ENCODE measurements at places on chromosomes 4 and X. TPM values are rescaled to one million over a fixed set of nuclear protein-coding genes. Genes with fewer than 3 reads are reported as not detected.

Gene CCNB3
- total RNA-seq, result 0.11 TPM

Gene ARHGEF38
- not detected for total RNA-seq

Gene UFSP2
- total RNA-seq, result 49.4 TPM

Gene HEPH
- total RNA-seq, result 8.8 TPM

Gene CENPVL1
- not detected for total RNA-seq

Gene CYTL1
- total RNA-seq, result not detected

Gene SCRG1
- total RNA-seq, result 0.08 TPM

Gene ARSJ
- 0.70 TPM for total RNA-seq

Gene STOX2
- total RNA-seq, result 8.5 TPM

- no peak for DNase-seq
Measured at GRCh38 chr4:84491481-84491880, 7.6 kb downstream of the NKX6-1 start.

- no peak for DNase-seq
Measured at GRCh38 chrX:5236749-5237148, 991.9 kb downstream of the NLGN4X start.

GRCh38 chr4:177667687-177668086, 225.4 kb upstream of the AGA start:
- no peak for DNase-seq

GRCh38 chrX:107721966-107722707, 53.5 kb downstream of the TSC22D3 start:
- DNase-seq, result no peak

DNA sequence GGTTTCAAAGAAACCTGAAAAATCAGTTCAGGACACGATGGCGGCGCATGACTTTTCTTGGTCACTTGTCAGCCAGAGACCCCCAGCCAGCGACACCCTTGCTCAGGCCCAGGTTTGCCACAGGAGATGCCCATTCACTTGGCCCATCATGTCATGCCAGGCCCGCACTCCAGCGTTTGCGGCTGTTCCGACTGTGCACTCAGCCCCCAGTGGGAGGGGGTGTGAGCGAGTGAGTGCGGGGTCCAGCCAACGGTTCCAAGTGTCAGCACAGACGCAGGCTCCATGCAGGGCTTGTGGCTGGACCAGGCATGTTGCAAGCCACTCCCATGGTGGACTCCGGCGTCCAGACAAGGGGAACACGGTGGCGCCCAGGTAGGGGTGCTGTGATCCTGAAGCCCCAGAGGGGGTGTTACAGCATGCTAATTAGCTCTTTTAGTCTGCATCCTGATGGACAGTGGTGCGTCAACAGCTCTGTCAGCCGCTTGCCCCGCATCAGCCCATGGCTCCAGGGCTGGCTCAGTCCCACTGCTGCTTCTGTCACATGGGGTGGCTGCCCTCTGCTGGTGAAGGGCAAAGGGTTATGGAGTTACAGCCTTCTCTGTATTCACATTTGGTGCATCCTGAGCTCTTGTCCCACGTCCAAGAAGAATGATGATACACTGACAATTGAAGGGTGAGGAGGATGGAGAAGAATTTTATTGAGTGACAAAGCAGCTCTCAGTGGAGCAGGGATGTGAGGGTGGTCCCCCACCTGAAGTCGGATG, 3.7 kb upstream of the MAEA start:
- no peak for DNase-seq

GRCh38 chr4:98659741-98660462, 1.5 kb upstream of the TSPAN5 start:
- DNase-seq, result no peak

DNA sequence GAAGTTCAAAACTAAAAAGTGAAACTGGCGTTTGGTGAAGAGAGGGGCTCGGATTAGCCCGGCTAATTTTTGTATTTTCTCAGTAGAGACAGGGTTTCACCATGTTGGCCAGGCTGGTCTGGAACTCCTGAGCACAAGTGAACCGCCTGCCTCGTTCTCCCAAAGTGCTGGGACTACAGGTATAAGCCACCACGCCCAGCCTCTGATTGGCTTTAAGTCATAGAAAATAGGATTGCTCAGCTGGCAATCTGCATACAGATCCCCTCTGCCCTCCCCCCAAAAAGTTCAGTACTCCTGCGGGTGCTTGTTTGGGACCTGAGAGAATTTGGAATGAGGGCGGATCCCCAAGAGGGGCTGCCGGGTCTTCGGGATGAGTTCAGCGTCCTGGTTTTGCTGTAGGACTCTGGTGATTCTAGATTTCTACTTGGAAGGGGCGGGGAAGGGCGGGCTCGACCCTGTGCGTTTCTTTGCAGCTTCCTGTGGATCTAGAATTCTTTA, 537 bp upstream of the PRKX start:
- no peak for DNase-seq

DNA sequence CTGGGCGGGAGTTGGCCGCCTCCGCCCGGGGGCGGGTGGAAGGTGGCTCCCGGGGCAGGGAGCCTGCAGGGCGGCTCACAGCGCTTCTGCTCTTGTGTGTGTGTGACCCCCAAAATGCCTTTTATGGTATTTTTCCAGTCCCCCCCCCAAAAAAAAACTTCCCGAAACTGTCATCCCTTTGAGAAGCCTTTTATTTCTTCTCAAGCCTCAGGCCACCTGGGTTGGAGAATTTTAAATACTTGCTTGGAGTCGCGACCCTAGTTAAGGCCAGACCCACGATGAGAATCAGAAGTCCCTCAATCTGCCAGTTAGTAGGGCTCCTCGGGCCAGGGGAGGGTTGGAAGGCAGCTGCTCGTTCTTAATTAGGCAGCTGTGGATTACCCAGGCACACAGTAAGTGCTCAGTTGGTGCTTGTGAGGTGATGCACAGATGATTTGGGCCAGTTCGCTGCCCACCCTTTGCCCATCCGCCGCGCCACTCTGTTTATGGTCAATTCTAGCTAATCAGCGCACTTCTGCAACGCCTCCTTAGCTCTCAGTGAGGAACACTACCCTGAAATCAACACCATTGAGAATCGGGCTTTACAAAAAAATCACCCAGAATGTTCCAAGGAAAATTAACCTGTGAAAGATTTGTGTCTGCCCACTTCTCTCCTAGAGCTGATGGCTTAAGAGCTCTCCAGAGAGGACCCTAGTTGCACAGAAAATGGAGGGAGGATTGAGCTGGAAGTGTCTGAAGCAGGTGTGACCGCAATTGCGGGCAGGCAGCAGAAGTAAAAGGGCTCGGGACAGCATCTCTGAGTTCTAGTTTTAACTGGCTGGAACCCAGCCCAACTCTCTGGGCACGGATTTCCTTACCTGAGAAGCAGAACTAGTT, 648 bp upstream of the SCD5 start:
- no peak for DNase-seq

DNA sequence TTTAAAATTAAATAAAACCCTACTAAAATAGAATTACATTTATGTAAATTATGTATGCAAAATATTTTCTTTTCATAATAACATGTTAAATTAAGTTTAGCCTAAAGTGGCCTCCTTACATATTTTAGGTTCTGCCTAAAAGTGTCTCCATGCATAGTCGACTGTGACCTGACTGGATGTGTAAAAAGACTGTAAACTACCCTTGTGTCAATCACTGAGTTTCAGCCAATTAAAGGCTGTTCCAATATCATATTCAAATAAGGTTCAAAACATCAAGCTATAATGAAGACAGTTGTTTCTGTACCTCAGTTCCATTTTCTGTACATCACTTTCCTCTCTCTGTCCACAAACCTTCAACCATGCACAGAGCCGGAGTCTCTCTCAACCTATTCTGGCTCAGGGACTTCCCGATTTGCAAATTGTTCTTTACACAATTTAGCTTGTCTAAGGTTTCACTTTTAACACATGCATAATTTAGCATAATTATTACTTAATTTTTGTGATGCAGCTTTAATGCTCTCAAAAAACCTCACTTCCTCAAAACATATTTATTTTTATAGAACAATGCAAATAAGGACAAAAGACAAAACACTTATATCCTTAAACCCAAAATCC, 60.1 kb downstream of the SH3RF1 start:
- no peak for DNase-seq

- no peak for DNase-seq
Measured at GRCh38 chr4:78099058-78099457, 41.9 kb downstream of the FRAS1 start.

- DNase-seq, result no peak
Measured at GRCh38 chr4:31783311-31783710, 1063.1 kb downstream of the PCDH7 start.

DNA sequence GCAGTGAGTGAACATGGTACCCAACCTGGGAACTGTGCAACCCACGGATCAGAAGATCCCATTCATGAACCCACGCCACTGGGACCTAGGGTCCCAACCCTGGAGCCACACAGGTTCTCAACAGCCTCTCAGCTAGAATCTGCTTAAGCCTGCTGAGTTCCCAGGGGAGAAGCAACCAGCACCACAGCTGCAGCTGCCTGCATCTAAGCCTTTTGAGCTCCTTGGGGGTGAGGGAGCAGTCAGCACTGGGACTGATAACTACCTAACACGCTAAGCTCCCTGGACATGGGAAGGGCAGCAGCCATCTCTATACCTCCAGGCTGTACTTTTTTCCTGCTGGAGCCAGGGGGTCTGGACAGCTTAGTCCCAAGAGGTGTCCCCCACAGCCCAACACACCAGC, 179.3 kb downstream of the IL15 start:
- no peak for DNase-seq

GRCh38 chr4:103197765-103198110, 405 bp downstream of the CENPE start:
- no peak for DNase-seq

- DNase-seq, result no peak
Measured at GRCh38 chr4:48746608-48747362, 33.3 kb downstream of the FRYL start.

- DNase-seq, result no peak
Measured at GRCh38 chr4:48329976-48330375, 11.4 kb upstream of the SLAIN2 start.

GRCh38 chrX:31213941-31214340, 142.1 kb upstream of the FTHL17 start:
- no peak for DNase-seq

GRCh38 chr4:3338321-3338838, 45.6 kb downstream of the RGS12 start:
- peak; percentile 35 for DNase-seq

Measured in Right ventricle myocardium superior (tissue), 1 donor.